Midbrain (tissue), 1 donor: ENCODE measurements at places on chromosomes 16 and 17.
A peak's percentile ranks its signal among the peaks of the same experiment; 100 is the strongest.

- DNase-seq: no peak
Observed at GRCh38 chr16:81515281-81515680, 70.7 kb downstream of the CMIP start.

DNA sequence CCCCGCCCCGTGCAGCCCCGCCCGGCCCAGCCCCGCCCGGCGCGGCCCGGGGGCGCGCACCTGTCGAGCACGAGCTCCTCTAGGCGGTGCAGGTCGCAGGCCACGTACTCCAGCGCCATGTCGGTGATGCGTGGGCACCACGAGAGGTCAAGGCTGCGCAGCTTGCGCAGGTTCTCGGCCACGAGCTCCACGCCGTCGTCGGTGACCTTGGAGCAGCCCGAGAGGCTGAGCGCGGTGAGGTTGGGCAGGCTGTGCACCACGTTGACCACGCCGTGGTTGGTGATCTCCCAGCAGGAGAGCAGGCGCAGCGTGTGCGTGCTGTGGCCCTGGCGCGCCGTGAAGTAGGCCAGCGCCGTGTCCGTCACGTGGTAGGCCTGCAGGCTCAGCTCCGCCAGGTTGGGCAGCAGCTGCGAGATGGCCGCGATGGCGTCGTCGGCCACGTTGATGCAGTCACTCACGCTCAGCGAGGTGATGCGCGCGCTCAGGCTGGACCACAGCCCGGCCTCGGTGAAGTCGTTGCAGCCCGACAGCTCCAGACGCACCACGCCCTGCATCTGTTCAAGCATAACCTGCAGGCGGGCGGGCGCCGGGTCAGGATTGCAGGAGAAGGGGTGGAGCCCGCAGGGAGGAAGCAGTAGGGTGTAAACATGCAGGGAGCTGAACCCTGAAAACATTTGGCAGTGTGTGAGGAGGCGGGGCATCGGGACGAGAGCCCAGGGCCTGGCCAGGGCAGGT, 5.3 kb upstream of the WDR24 start:
- DNase-seq: no peak

- DNase-seq: no peak
Observed at GRCh38 chr16:19088341-19088916, 21.0 kb downstream of the COQ7 start.

- peak; percentile 51 for DNase-seq
Observed at GRCh38 chr17:27993723-27994310, 48.7 kb upstream of the NLK start.

DNA sequence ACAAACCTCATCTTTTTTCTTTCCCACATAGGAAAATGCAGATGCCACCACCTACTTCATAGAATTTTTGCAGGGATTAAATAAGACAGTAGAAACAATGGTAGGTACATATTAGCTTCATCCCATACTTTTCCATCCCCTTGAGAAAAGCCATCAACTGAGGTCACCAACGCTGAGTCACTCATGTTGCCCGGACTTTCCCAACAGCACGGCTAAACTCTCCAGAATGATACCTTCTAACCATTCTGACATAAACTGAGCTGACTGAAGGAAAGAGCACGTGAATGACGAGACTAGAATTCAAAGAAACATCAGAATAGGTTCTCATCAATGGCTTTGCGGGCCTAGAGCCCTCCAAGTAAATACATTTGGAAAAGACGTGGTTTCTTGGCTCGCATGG, 146.0 kb upstream of the RCVRN start:
- no peak for DNase-seq

GRCh38 chr16:1762879-1763520, 8.3 kb downstream of the NME3 start:
- peak; percentile 13 for DNase-seq

- no peak for DNase-seq
Observed at GRCh38 chr17:8488491-8488890, 52.8 kb downstream of the NDEL1 start.

- DNase-seq: no peak
Observed at GRCh38 chr16:57518520-57518919, 17.9 kb downstream of the CCDC102A start.

GRCh38 chr17:78013683-78014467, 55.4 kb downstream of the TNRC6C start:
- peak; percentile 87 for DNase-seq

DNA sequence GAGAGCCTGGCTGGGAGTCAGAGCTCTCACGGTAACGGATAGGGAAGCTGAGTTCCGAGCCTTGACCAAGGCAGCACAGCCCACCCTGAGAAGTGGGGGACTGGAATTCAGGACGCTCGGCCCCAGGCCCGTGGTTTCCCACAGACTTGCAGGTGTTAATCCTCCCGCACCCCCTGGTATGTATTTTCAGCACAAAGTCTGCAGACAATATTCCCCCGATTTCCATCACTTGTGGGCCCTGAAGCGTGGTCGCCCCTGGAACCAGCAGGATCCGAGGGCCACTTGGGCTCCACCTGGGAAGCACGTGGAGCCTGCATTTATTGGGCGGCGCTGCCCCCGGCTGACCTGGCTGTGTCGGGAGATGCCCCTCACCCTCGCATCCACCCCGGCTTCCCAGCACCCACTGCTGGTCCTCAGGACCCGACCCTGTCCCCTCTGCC, 60.2 kb downstream of the WSB1 start:
- DNase-seq: no peak

- no peak for DNase-seq
Observed at GRCh38 chr17:17350491-17351355, 47.5 kb downstream of the NT5M start.

- no peak for DNase-seq
Observed at GRCh38 chr17:46869975-46870803, 18.8 kb downstream of the WNT9B start.

GRCh38 chr17:82231562-82232321, 2.9 kb downstream of the SLC16A3 start:
- peak; percentile 33 for DNase-seq

- no peak for DNase-seq
Observed at GRCh38 chr17:5226940-5227878, 7.5 kb downstream of the SCIMP start.

GRCh38 chr17:2478458-2478857, 33.2 kb downstream of the METTL16 start:
- no peak for DNase-seq

DNA sequence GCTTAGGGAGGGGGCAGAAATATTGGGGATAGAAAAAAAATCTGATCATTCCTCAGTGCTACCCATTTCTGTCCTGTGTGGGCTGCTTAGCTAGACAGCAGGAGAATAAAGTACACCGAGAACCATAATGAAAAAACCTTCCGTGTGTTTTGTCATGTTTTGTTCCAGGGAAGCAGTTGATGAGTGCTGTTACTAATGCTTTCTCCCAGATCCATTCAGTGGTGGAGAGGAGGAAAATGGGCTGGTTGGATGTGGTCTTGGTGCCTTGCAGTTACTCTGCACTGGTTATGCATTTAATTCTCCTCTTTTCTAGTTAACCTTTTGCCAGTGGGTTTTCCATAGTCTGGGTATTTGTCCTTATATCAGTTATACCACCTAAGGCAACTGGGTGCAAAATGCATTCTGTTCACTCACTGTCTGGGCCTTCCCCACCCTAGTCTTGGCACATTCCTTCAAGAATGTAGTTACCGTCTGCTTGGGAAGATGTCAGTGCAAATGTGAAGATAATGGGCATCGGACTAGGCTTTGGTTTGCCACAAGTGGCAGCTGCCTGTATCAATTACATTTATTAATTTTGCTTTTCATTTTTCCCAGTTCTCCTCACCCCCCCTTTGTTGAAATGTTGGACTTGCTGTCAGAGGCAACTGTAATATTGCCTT, 9.3 kb upstream of the TBKBP1 start:
- no peak for DNase-seq

DNA sequence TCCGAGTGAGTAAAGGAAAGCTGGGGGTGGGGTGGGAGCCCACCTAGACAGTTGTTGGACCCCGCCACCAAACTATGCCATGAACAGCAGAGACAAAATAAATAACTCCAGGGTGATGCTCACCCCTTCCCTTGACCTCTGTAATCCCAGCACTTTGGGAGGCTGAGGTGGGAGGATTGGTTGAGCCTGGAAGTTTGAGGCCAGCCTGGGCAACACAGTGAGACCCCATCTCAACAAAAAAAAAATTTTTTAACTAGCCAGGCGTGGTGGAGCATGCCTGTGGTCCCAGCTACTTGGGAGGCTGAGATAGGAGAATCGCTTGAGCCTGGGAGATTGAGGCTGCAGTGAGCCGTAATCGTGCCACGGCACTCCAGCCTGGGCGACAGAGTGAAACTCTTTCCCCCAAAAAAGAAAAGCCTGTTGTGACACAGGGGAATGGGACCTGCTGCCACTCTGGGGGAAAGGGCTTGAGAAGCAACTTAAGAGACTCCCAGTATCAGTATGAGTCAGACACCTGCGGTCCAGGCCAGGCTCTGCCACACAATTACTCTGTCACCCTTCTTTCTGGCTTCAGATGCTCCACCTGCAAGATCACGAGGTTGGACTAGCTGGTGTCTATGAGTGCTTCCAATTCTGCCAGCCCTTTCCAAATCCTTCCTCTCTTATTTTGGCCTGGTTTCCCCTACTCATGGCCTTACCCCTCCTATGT, 5.0 kb downstream of the SGCA start:
- DNase-seq: no peak

GRCh38 chr17:10984220-10984619, 146.3 kb upstream of the PIRT start:
- DNase-seq: no peak

DNA sequence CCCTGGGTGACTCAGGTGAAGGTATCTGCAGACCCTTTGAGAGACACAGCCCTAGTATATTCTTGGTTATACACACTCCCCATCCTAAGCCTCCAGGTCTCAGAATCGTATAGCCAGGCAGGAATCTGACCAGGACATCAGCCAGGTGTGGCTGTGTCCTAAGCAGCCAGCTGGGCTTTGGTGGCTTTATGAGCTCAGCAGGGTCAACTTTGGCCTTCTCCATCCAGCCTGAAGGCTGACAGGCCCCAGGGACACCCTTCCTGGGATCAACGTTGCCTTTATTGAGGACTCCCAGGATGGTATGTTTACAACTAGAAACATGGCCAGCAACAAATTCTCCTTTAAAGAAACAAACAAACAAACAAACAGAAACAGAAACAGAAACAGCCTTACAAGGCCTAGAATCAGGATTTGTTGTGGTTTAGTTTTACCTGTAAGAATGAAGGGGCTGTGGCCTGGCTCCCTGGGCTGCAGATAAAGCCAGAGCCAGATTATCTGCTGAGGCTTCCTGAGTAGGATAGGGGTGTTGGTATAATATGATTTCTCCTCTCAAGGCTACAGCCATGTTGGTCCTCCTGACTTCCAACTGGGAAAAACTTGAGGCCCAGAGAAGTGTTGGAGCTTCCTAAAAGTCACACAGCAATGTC, 8.5 kb downstream of the KIF19 start:
- no peak for DNase-seq

DNA sequence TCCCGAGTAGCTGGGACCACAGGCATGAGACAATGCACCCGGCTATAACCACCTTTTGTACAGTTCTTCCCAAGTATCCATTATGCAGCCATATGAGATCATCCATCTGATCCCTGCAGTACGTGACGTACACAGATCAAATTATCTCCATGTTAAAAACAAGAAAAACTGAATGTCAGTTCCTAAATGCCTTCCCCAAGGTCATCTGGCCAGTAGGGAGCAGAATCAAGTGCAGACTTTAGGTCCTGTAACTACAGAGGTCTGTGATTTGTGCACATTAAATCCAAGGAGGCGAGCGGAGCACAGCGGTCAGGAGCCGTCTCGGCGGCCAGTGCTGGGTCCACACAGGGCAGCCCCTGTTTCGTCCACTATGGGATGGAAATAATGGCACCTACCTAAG, 23.7 kb downstream of the ZCCHC14 start:
- DNase-seq: no peak

DNA sequence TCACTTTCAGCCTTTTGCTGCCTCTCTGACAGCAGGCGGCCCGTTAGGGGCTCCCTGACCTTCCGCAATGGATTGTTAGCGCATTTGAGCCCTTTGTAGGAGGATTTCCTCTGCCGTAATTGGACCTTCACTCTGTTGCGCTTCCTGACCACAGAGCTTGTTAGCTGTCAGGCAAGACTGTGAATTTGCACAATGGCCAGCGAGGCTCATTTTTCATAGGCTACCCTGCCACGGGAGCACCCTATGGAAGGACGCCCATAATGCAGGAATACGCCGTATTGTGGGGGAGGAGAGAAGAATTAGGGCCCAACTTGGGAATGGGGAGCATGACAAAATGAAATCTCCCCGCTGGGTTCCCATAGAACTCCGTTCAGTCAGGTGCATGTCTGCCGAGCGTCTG, 205.2 kb upstream of the NLRP1 start:
- no peak for DNase-seq

DNA sequence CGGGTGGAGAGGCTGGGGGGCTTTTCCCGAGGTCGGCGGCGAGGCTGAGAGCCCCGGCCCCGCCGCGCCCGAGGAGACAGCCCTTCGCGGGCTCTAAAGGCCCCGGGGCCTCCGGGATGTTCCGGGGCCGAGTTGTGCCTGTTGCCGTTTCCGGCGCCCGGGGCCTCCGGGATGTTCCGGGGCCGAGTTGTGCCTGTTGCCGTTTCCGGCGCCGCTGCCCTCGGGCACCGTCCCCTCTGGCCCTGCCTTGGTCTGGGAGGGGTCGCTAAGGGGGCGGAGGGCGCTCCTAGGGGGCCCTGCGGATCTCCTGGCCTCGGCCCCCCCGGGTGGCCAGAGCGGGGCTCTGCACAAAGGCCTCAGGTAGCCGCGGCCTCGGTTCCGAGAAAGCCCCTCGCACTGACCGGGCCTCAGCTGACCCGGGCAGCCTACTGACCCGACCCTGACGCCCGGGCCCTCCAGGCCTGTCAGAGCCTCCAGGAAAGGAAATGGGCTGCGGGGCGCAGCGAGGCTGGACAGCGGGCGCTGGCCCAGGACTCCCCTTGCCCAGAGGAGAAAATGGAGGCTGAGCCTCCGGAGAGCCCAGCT, 24.2 kb downstream of the ACTG1 start:
- no peak for DNase-seq

DNA sequence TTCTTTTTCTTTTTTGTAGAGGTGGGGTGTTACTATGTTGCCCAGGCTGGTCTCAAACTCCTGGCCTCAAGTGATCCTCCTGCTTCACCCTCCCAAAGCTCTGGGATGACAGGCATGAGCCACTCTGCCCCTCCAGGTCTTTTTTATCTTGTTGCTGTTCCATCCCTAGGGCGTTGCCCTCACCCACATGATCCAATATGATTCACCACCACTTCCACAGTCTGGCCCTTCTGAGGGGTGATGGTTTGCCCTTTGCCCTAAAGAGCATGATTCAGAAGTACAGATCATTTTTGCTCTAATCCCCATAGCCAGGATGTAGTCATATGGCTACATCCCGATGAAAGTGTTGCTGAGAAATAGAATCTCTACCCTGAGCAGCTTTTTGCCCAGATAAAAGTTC, 18.8 kb downstream of the STX4 start:
- no peak for DNase-seq

DNA sequence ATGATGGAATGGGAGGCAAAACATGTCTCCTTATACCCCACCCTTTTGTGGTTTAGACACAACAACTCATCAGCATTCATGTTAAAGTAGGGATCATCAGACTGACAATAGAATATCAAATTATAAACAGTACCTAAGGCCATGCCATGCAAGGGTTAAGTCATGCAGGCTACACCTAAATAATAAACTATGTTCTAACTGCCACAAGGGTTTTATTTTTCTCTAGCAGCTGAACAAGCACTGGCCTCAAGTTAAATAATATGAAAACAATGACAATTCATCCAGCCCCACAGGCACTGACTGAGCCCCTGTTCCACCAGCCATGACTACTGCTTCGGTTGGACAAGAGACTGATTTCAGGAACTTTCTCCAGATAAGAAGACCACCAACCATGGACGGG, 164.5 kb upstream of the PIRT start:
- no peak for DNase-seq

GRCh38 chr16:86184185-86184584, 285.2 kb downstream of the IRF8 start:
- DNase-seq: no peak
